ENCODE measurements at places on chromosomes 7 and 10. TPM values are rescaled to one million over a fixed set of nuclear protein-coding genes. Genes with fewer than 3 reads are reported as not detected.

The C10orf105 gene
- 4.6 TPM for total RNA-seq

The CYCS gene
- total RNA-seq: 121 TPM

The ANKRD30A gene
- total RNA-seq: not detected

The VWA2 gene
- total RNA-seq: 4.1 TPM

The CDK14 gene
- total RNA-seq: 126 TPM

The IFIT1B gene
- 1.4 TPM for total RNA-seq

The HILPDA gene
- 25.1 TPM for total RNA-seq

The ASAH2 gene
- total RNA-seq: 3.5 TPM

The LIPJ gene
- 0.28 TPM for total RNA-seq

The DGKB gene
- 13.6 TPM for total RNA-seq

The KCNIP2 gene
- 14.4 TPM for total RNA-seq

The SLC39A12 gene
- 46.9 TPM for total RNA-seq

The ZCWPW1 gene
- total RNA-seq: 5.1 TPM
